ENCODE measurements at places on chromosomes 6 and 20.
A peak's percentile ranks its signal among the peaks of the same experiment; 100 is the strongest.

GRCh38 chr20:63705232-63706026, 2.3 kb downstream of the ARFRP1 start:
- no peak for DNase-seq

GRCh38 chr6:135877666-135878065, 26.2 kb downstream of the PDE7B start:
- DNase-seq = no peak

GRCh38 chr6:119147101-119148053, 68.9 kb upstream of the FAM184A start:
- DNase-seq = peak; percentile 97

- DNase-seq = no peak
These were observed 23.0 kb downstream of the USP49 start for GRCh38 chr6:41872147-41872546.

DNA sequence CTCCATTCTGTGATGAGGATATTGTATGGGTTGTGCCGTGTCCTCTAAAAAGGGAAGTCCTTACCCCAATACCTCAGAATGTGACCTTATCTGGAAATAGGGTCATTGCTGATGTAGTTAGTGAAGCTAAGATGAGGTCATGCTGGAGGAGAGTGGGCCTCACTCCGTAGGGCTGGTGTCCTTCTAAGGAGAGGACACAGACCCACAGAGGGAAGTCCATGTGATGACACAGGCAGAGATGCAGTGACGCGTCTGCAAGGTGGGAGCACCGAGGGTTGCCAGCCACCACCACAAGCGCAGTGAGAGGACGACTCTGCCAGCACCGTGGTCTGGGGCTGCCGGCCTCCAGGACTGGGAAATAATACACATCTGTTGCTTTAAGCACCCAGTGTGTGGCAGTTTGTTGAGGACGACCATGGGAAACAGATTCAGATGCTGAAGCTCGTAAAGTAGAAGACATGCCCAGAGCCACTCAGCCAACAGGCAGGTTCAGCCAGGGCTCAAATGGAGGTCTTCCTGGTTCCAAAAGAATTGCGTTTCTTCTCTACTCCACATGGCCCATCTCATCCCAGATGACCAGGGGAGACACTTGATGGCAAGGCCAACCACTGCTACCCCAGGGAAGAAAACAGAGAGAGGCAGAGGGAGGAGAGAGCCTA, 59.2 kb upstream of the DUSP22 start:
- no peak for DNase-seq

GRCh38 chr20:23776067-23776771, 25.5 kb upstream of the CST1 start:
- DNase-seq = no peak

Data from iris pigment epithelial cell (primary cell).